CD4-positive, alpha-beta T cell treated with Interleukin-17A for 4 hours (primary cell): ENCODE measurements at places on chromosomes 7 and 10.

- no peak for DNase-seq
Observed at GRCh38 chr7:67608806-67609205, 612.2 kb downstream of the TYW1 start.

GRCh38 chr10:73110345-73110849 is at the start of gene NUDT13:
TSS of gene NUDT13 (plus strand) at chr10:73110455. CDS start at chr10:73114366, 3,911 bp downstream.
- peak; percentile 64 for DNase-seq

DNA sequence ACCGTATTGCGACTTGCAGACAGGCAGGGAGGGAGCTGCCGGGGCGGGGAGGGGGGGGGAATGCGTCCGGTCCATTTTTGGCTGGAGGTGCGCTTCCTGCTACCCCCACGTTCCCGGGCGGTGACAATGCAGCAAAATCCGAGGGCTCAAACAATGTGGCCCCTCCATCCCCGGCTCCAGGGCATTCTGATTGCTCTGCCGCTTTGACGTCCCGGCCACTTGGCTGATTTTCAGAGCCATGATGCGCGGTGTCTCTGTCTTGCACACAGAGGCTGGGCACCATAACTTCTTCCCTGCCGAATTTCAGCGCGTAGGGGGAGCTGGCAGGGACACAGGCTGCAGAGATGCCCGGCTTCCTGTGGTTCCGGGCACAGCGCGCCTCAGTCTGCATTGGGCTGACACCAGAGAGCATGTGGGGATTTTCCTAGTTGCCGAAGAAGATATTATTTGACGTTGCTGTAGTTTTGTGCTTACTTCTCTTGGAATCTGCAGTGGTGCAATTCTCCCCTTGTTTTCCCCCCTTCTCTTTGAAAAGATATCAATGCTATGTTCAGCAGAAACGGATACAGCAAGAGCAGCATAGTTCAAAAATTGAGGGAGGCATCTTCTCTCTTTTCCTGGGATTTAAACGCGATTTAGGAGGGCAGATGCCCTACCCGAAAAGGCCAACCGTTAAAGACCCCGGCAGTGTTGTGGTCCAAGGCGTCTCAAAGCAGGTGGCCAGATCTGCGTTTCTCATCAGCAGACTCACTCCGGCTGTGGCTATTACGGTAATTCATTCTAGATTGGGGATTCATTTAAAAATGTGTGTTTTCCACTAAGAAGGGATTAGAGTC is 1.4 kb downstream of the HECW1 start:
- DNase-seq, result no peak

DNA sequence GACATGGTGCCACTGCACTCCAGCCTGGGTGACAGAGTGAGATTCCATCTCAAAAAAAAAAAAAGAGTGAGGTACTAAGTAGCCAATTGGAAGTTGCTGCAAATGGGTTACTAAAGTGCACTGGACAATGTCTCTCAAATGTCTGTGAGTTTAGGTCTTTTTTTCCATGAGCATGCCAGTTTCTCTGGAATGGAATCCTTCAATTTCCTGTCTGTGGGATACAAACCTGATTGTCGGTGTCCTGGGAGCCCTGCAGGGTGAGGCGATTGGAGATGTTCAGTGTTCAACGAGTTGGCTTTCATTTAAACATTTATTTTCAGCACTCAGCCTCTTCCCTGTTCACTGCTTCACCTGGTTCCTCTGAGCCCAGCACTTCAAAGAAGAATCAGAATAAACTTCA is 5.3 kb upstream of the CALD1 start:
- no peak for DNase-seq

DNA sequence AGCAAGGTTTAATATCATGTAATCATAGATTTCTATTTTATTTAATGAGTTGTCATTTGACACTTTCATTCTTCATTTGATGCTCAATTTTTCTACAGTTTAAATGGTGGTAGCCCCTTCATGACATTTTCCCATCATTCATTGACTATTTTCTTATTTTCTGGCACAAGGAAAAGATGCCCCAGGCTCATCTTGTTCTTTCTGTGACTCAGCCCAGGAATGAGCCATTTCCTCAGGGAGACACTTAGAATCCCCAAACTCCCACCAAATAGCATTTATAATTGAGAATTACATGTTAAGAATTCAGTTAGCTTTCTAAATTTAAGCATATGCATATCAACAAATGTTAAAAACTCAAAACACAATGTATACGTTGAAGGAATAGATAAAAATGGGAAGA is 222.3 kb downstream of the KIF20B start:
- DNase-seq, result no peak

GRCh38 chr7:102888561-102889233 is 24.1 kb upstream of the LRRC17 start:
- no peak for DNase-seq

GRCh38 chr10:34058845-34059614 is 724.6 kb upstream of the NRP1 start:
- DNase-seq, result no peak

- DNase-seq, result no peak
Observed at GRCh38 chr10:97861097-97861750, 11.6 kb downstream of the GOLGA7B start.

DNA sequence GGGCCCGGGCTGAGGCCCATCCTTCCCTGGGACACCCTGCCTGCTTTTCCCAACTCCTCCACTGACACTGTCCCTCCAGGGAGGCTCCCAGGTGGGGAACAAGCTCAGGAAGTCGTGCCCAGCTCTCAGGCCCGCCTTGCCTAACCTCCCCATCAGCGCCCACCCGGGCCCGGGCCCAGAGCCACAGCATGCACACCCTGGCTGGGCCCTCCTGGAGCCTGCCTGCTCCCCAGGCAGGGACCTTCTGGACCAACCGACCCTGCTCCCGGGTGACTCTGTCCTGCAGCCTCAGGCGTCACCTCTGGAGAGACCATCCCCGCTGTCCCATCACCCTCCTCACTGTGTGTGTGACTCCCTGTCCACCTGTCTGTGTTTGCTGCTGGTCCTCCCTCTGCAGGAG is 1.8 kb upstream of the TMEM184A start:
- DNase-seq, result no peak

GRCh38 chr7:125059861-125060456 is 130.3 kb upstream of the POT1 start:
- no peak for DNase-seq

- DNase-seq, result no peak
Observed at GRCh38 chr7:14293434-14293833, 304.0 kb upstream of the ETV1 start.
